ENCODE measurements at places on chromosomes 2 and 18. TPM values are rescaled to one million over a fixed set of nuclear protein-coding genes. Genes with fewer than 3 reads are reported as not detected.

VIL1 gene
- not detected for total RNA-seq

IL1F10 gene
- total RNA-seq, result not detected

STPG4 gene
- total RNA-seq, result not detected

AAMP gene
- 104 TPM for total RNA-seq

NT5C1B gene
- 0.42 TPM for total RNA-seq

TMEM163 gene
- 0.42 TPM for total RNA-seq

ANKRD29 gene
- total RNA-seq, result 14.4 TPM

HSPD1 gene
- 110 TPM for total RNA-seq

GPR75 gene
- 2.5 TPM for total RNA-seq

GPBAR1 gene
- total RNA-seq, result 4.5 TPM

PJVK gene
- total RNA-seq, result 5.8 TPM

DNA sequence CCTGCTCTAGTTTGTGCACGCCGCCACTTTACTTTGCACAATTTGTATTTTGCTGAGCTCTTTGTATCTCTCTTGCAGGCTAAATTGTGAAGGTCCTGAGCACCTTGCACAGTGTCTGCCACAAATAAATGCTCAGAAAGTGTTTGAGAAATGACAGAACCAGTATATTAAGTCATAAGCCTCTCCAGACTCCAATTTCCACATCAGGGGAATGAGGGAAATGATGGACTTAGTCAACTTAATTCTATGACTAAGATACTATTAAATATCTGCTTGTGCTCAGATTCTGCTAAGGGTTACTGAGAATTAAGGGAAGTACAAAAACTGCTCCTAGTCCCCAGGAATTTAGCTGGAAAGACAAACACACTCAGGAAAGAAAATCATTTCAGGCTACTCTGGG lies 239.1 kb upstream of the SLC14A2 start:
- no peaks in the 10 kb centered on the region for H3K36me3 ChIP-seq
- H3K4me1 ChIP-seq, result no peaks in the 10 kb centered on the region
- no peak overlapping the region for H3K4me3 ChIP-seq

GRCh38 chr18:41009926-41010325 lies 945.1 kb upstream of the PIK3C3 start:
- no peaks in the 10 kb centered on the region for H3K36me3 ChIP-seq
- no peaks in the 10 kb centered on the region for H3K4me1 ChIP-seq
- no peak overlapping the region for H3K4me3 ChIP-seq
- no peak for DNase-seq
- H3K27me3 ChIP-seq, result no peaks in the 10 kb centered on the region

DNA sequence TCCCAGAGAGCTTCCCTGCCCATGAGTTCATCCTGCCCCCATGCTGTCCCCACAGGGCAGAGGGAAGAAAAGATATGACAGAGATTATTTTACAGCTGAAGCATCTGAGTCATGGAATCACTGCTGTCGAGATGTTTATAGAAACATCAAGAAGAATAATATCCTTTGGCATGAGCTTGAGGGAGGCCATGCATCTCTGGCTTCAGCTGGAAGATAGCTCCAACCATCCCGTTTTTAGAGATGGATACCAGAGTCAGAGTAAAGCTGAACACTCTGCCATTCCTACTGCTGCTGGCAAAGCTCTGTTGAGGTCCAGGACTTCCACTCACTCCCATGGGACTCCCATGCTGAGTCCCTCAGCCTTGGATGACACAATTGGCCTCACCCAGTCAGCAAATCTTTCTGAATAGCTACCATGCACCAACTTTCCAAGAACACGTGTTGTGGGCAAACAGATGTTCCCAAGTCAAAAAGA lies 167.8 kb downstream of the TTC32 start:
- H3K4me3 ChIP-seq, result no peak overlapping the region
- DNase-seq, result no peak
- H3K36me3 ChIP-seq, result no peaks in the 10 kb centered on the region

- peak overlapping the region; percentile 99 for H3K27ac ChIP-seq
- peak overlapping the region; percentile 77 for H3K4me3 ChIP-seq
- DNase-seq, result no peak
- peaks cover 7% of the 10 kb centered on the region for H3K27me3 ChIP-seq
- peaks cover 67% of the 10 kb centered on the region for H3K36me3 ChIP-seq
Observed at GRCh38 chr2:219423652-219424377, 5.6 kb downstream of the DES start.

DNA sequence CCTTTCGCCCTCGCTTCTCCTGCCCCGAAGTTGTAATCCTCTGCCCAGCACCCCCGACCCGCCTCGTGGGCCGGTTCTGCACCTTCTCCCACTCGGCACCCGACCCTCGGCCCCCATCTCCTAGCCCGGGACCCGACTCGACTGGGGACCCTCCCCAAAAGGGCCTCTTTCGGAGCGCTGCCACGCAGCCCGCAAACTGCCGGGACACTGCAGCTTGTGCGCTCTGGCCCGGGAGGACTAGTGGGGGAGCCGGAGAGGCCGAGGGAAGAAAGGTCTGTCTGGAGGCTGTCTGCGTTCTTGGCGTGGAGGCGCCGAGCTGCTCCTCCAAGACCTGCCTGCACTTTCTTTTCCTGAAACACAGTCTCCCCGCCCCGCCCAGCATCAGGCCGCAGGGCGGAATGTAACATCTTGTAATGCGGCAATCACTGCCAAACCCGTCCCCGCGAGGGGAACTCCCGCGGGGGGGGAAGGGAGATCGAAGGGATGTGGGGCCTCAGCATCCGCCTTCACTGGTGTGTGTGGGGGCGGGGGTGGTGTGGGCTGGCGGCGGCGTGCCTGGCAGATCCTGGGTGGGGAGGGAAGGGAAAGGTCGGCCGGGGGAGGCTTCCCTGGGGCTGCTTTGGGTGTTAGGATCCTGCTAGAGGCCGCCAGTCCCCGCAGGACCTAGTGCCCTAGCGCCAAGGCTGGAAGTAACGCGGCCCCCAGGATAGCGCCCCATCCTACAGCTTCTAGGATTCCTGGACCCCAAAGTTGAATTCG lies 7.4 kb downstream of the DLX2 start:
- DNase-seq, result peak; percentile 90
- H3K27me3 ChIP-seq, result peaks cover 100% of the 10 kb centered on the region
- no peak overlapping the region for H3K27ac ChIP-seq
- H3K4me3 ChIP-seq, result peak overlapping the region; percentile 37
- no peaks in the 10 kb centered on the region for H3K36me3 ChIP-seq

DNA sequence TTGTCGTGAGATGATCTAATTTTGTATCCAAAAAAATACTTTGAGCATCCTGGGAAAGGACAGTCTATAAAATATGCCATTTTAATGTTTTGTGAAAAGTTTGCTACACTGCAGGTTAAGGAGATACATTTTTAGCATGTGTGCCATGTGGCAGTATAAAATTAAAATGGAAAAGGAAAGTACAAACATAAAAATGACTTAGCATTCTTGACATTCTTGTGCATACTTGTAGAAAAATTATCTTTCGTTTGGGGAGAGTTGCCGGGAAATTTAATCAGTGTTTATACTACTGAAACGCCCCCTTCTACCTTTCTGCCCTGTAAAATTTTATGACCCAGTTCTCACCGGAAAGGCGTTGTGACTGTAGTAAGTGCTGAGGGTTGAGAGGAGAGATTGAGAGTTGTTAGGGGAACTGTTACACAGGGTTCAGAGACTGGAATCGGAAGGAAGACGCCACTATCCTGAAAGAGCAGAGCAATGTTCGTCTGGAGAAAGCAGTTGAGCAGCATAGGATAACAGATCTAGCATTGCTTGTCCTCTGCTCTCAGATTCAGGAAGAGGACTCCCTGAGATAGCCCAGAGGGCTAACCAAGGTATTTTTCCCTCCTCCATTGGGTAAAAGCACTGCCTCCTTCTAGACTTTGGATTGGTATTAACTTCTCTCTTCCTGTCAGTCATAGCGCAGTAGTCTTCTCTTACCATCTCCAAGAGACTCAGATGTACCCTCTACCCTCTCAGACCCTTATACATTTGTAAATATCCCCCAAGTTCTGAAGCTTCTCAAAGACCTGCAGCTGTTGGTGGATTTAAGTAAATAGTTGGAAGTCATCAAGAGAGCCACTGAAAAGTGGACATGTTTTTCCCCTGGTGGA lies 2.7 kb downstream of the CDH20 start:
- H3K4me3 ChIP-seq, result no peak overlapping the region
- no peak overlapping the region for H3K27ac ChIP-seq
- H3K27me3 ChIP-seq, result peaks cover 40% of the 10 kb centered on the region
- no peaks in the 10 kb centered on the region for H3K36me3 ChIP-seq
- DNase-seq, result no peak

- no peaks in the 10 kb centered on the region for H3K27me3 ChIP-seq
- H3K4me1 ChIP-seq, result no peaks in the 10 kb centered on the region
- H3K4me3 ChIP-seq, result no peak overlapping the region
- no peak overlapping the region for H3K27ac ChIP-seq
Observed at GRCh38 chr18:25724997-25725396, 365.4 kb downstream of the SS18 start.

GRCh38 chr18:47413327-47413726 lies 161.9 kb upstream of the SKOR2 start:
- H3K36me3 ChIP-seq, result no peaks in the 10 kb centered on the region
- H3K27me3 ChIP-seq, result peaks cover 24% of the 10 kb centered on the region
- no peaks in the 10 kb centered on the region for H3K4me1 ChIP-seq
- H3K4me3 ChIP-seq, result no peak overlapping the region
- H3K27ac ChIP-seq, result no peak overlapping the region

DNA sequence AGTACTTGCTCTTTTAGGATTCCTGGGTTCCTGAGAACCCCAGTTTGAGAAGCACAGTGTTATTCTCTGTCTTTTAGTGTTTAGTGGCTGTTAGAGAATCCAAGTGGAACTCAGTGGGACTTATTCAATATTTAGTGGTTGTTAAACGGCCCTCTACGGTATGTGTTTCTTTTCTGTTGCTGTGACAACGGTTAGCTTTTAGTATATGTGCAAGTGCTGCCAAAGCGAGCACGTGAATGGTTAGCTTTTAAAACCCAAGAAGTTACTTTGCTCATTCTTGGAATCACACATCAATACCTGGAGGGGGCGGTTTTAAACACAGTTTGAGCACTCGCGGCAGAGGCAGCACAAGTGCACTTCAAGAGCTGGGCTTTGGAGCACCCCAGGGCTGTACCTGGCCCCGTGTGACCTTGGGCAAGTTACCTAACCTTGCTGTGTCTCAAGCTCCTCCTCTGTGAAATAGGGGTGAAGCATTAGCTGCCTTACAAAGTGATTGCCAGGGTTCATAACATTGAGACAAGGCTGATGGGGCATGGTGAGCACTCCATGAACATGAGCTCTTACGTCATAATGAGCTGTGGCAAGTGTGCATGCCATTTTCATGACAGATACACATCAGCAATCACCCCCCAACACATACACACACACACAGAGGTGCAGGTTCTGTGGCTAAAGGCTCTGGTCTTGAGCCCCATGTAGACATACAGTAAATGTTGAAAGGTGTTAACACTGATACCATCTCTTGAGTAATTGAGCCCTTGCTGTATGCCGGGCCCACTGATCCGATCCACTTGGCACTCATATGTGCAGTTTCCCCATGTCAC lies 234.1 kb downstream of the ALPK2 start:
- no peak overlapping the region for H3K27ac ChIP-seq
- no peak for DNase-seq
- H3K36me3 ChIP-seq, result peaks cover 7% of the 10 kb centered on the region
- H3K4me3 ChIP-seq, result no peak overlapping the region
- no peaks in the 10 kb centered on the region for H3K27me3 ChIP-seq
- no peaks in the 10 kb centered on the region for H3K4me1 ChIP-seq

- no peaks in the 10 kb centered on the region for H3K4me1 ChIP-seq
- H3K27me3 ChIP-seq, result no peaks in the 10 kb centered on the region
- DNase-seq, result no peak
- no peak overlapping the region for H3K27ac ChIP-seq
- no peaks in the 10 kb centered on the region for H3K36me3 ChIP-seq
Observed at GRCh38 chr2:180829261-180829660, 151.1 kb upstream of the UBE2E3 start.

DNA sequence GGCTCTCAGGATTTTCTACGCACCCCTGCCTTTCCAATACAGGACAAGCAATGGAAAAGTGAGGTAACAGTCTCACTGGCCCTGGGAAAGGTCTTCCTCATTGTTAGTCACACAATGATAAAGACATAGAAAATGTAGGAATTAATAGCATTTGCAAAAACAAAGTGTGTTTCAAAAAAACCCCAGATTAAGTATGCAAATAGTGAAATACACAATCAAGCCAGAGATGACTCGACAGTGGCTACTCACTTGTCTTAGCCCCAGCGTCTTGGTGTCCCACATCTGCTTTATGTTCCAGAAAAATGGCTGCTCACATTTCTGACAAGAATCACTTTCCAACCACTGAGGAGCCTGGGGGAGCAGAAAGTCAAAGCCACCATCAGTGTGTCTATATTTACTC lies 47.0 kb upstream of the AP1S3 start:
- H3K27ac ChIP-seq, result no peak overlapping the region
- no peaks in the 10 kb centered on the region for H3K27me3 ChIP-seq
- peaks cover 4% of the 10 kb centered on the region for H3K4me1 ChIP-seq
- no peak for DNase-seq
- no peak overlapping the region for H3K4me3 ChIP-seq

DNA sequence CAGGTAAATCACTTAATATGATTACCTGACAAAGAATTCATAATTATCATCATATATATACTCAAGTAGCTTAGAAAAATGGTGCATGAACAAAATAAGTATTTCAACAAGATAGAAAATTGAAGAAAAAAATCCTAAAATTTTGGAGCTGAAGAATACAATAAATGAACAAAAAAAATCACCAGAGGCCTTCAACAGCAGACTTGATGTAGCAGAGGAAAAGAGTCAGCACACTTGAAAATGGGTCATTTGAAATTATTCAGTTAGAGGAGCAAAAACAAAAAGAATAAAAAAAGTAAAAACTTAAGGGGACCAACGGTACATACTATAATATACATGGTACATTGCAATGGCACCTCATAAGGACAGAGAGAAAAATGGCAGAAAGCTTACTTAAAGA lies 40.2 kb upstream of the CD226 start:
- H3K4me3 ChIP-seq, result no peak overlapping the region
- no peak overlapping the region for H3K27ac ChIP-seq
- H3K27me3 ChIP-seq, result no peaks in the 10 kb centered on the region
- H3K4me1 ChIP-seq, result no peaks in the 10 kb centered on the region
- peaks cover 12% of the 10 kb centered on the region for H3K36me3 ChIP-seq

- H3K27ac ChIP-seq, result no peak overlapping the region
- H3K36me3 ChIP-seq, result no peaks in the 10 kb centered on the region
- no peak for DNase-seq
- no peaks in the 10 kb centered on the region for H3K27me3 ChIP-seq
- H3K4me1 ChIP-seq, result no peaks in the 10 kb centered on the region
Observed at GRCh38 chr2:7607441-7608173, 690.4 kb downstream of the RNF144A start.

DNA sequence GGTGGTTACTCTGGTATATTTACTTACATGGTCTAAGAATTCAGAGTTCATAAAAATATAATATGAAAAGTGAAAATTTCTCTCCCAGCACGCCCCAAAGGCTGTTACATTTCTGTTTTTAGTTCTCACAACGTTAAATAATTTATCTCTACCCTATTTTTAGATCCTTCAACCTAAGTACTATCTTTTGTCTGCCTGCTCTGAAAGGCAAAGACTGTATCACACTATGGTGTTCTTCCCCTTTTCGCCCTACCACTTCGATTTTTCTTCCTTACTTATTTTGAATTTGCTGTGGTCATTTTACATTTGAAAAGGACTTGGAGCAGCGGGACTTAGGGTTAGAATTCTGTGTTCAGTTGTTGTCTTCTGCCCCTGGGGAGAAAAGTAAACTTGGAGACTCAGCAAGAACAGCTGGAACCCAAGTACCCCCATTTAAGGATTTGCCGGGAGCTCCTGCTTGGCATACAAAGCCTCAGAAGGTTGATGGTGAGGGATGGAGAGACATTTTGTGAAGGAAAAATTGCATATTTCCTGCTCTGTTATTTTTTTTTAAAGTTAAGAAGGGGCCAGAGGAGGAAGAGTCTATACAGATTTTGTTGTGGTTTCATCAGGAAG lies 19.0 kb downstream of the ADAM23 start:
- H3K27ac ChIP-seq, result no peak overlapping the region
- H3K4me3 ChIP-seq, result no peak overlapping the region
- DNase-seq, result no peak
- no peaks in the 10 kb centered on the region for H3K4me1 ChIP-seq

Measured in esophagus muscularis mucosa (tissue), 4 donors.